ENCODE measurements at places on chromosomes 13 and 19.

DNA sequence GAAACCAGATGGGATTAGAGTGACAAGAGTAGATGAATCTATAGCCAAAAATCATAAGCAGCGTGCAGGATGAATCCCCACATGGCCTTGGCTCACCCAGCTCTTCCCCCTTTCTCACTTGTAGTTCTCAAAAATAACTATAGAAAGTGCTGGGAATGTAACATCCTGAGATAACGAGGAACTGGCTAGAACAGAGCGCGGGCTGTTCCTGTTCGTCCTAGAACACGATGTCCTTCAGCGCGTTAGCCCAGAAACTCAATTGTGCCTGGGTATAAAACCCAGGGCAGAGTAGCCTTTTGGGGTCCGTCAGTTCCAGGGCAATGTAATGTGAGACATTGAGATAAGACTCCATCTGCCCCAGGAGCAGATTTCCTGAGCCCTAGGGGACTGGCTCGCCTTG is 326.2 kb downstream of the TSHZ3 start:
- no peak for DNase-seq

DNA sequence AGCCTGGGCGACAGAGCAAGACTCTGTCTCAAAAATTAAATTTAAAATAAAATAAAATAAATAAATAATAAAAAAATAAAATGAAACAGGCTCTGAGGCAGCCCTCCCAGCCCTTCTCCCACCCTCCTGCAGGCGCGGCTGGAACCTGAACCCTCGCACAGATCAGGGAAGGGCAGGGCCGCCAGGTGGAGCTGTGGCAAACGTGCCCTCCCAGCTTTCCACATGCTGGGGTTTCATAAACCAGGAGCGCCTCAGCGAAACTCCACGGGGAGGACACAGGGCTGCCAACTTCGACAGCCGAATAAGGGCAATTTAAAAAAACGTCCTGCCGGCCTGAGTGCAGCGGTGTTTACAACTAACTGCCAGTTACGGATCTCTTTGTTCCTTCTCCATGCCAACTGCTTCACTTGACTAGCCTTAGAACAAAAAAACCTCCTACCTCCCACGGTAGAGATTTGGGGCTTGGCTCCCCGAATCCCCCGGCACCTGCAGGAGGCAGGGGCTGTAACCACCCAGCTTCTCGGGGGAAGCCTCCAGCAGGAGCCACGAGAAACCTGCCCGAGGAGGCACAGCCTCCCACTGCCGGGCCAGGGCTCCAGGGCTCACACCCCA is 15.9 kb downstream of the ZNF787 start:
- DNase-seq, result peak; percentile 38

- DNase-seq, result no peak
Measured at GRCh38 chr19:47111006-47111621, 2.5 kb downstream of the ZC3H4 start.

DNA sequence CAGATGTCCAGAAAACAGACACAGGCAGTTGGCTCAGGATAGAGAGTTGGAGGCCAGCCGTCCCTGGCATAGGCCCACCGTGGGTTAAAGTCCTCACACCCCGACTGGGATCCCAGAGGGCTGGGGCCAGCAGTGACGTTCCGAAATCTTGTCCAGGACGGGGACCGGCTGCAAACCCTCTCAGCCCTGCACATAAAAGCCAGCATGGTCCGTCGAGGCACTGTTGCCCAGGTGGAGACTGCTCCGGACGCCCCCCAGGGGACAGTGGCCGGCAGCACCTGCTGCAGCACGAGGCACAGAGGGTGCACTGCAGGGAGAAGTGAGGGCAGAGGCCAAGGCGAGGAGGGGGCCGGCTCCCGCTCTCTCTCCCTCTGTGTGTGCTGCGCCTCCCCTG is 4.3 kb upstream of the IFNL2 start:
- no peak for DNase-seq

DNA sequence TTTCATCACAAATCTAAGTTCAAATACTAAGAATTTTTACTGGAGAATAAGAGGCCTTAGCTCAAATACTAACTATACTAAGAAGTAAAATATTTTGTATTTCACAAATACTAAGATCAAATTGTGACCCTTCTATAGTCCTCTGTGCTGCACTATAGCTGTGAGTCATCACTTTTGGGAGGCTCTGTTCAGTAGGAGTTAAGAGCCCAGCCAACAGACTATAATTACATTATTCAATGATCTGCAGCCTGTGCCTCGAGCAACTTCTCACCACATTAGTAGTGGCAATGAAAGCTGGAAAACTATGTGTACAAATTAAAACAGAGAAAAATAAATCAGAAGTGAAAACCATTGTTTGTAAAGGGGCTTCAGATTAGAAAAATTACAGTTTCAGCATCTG is 147.3 kb upstream of the GPC6 start:
- DNase-seq, result peak; percentile 9

DNA sequence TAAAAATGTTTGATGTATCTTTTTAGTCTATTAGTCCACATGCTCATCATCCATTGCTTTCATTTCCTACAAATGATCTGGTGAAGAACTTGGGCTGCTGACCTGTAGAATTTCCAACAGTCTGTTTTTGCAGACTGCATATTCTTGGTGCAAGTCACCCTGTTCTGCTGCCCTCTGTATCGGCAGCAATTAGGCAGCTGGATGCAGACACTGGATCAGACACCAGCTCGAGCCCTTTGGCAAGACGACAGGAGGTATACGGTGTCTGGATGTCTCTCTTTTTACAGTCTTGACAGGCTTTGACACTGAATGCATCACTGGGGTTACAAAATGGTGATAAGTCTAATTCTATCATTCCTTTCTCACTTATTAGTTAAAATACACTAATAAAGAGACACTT is 21.8 kb downstream of the MTRF1 start:
- DNase-seq, result no peak

DNA sequence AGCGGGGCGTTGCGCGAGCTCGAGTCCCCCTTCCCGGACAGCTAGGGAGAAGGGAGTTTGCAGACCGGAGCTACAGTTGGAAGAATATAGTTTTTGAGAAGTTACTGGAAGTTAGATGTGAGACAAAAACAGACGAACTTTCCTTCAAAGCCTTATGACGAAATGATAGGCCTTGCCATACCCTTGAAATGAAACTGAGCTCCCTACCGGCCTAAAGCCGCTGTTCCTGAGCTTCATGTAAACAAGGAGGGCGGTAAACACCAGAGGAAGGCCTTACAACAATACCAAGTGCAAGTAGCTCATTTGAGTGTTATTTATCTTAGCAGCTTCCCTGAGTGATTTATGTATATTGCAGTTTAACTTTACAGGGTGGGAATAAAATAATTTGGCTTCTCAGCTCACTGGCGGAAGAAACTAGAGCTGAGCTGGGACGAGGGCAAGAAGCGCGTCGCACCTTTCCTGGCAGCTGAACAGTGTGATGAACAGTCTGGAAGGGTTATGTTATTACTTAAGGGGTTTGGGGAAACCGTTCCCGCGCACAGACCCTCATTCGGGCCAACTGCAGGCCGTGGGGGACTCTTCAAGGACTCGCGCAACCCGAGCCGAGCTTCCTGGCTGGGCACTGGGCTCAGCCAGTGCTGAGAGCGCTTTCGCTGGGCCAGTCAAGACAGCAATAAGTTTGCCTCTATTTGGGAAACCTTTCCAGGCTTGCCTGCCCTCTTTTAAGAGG is 111.2 kb downstream of the KCNRG start:
- no peak for DNase-seq

GRCh38 chr13:58080806-58081205 is 449.3 kb downstream of the PCDH17 start:
- no peak for DNase-seq

GRCh38 chr13:39597838-39598237 is 5.2 kb downstream of the LHFPL6 start:
- DNase-seq, result peak; percentile 21

DNA sequence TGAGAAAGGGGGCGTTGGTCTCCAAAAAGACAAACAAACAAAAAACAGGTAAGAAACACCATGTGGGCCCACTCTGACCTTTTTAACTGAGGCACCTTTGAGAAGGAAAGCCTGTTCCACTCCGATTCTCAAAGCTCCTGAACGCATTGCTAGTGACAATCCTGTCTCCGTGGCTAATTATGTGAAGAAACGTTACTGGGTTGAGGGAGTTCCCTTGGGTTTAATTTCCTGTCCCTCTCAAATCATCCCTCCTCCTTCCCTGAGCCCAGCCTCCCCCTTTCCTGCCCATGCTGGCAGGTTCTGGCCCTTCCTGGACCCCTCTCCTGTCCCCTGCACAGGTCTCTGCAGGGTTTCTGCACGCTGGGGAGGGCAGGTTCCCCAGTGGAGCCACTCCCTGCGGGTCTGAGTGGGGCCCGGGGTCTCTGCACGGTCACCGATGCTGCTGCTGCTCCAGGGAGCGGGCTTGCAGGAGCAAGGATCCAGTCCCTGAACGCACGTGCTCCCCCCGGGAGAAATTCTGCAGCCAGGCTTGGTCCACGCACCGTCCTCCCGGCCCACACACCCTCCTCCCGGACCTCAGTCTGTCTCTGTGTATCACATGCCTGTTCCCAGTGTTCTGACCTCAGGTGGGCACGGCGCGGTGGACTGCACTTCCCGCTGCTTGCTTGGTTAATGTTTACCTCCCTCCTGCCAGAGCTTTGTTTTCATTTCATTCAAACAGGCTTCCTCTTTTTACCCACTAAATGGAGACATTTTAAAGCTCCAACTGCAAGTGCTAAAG is 76.4 kb upstream of the MCF2L start:
- no peak for DNase-seq
